T-helper 9 cell (primary cell): ENCODE measurements at places on chromosomes 2 and 18.

- DNase-seq: no peak
These were observed 831.7 kb downstream of the RNF144A start for GRCh38 chr2:7748717-7749415.

- DNase-seq: no peak
These were observed 82.5 kb downstream of the TGFA start for GRCh38 chr2:70471129-70471528.

DNA sequence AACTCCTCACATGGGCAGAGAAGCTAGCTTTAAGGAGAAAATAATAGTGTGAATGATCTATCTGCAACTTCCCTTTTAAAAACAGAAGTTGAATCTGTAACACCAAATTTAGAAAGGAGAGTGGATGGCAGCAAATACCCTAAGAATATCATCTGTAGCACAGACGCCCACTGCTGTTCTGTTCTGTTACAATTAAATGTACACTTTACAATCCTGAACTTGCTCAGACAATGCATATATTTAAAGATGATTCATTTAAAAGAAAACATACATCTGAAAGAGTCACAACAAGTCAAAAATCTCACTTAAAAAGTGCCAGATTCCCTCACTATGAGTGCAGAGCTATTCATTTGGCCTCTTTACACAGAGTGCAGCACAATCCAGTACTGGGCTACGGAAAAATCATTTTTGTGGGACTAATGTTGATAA is 8.0 kb upstream of the SERTAD2 start:
- DNase-seq: no peak

GRCh38 chr2:205660521-205661124 is 21.7 kb upstream of the NRP2 start:
- no peak for DNase-seq

GRCh38 chr2:14094592-14094991 is 537.9 kb upstream of the LRATD1 start:
- no peak for DNase-seq

DNA sequence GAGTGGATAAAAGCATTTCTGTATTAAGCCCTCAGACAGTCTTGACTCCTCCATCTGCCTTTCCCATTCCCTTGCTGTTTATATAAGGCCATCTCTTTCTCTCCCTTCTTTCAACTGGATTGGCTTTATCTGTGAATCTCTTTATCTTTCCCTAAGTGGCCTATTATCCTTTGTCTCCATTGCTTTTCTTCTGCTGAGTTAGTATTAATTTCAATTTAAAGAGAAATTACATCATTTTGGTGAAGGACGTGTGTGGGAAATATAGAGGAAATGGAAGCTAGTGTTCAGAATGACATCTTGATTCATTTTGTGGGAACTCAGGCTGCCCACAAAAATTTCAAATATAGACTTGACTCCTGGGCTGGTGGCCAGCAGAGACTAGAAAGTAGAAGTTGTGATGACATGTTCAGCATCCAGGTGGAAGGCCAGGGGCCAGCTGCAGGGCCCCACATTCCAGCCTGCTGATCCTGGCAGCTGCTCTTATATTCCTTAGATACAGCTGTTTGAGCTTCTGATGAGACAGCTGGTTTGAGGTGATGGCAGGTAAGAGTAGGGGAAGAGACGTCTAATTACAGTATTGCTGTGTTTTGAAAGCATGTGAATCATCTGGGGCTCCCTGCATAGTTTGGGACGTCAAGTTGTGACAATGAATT is 52.3 kb downstream of the DIS3L2 start:
- no peak for DNase-seq

DNA sequence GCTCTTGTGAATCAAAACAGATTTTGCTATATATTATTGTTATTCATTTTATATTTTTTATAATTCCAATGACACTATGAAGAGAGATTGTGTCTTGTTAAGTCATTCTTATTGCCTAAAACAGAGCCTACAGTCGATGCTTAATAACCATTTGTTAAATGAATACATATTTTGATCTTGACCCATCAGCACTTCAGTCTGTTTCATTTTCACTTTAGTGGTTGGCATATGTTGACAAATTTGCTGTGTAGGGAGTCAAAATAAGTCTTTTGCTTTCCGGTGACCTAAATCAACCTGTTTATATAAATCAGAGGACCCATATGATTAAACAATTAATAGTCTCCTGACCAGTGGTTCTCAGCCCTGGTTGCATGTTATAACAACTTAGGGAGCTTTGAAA is 97.1 kb downstream of the TXNL1 start:
- no peak for DNase-seq

GRCh38 chr2:230412371-230412711 is 3.7 kb upstream of the SP100 start:
- DNase-seq: no peak

GRCh38 chr2:1990724-1991123 is 246.4 kb upstream of the PXDN start:
- DNase-seq: no peak

- no peak for DNase-seq
These were observed 87.3 kb upstream of the RMDN2 start for GRCh38 chr2:37837628-37838328.

DNA sequence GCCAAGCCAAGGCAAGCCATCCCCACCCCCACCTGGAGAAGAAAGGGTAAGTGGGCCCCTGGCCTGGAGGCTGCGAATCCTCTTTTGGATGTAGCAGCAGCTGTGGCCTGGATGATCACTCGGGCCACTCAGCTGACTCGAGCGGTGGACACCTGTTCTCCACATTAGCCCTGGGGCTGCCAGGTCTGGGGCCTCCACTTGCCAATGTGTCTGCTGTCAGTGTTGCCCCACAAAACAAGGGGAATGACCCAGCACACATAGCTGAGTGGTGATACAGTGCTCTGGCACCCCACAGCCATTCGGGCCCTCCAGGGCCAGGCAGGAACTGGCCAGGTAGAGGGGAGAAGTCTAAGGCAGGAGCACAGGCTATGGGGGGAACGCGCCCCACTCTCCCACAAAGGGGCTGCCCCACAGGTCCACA is 2.6 kb downstream of the STK25 start:
- no peak for DNase-seq

DNA sequence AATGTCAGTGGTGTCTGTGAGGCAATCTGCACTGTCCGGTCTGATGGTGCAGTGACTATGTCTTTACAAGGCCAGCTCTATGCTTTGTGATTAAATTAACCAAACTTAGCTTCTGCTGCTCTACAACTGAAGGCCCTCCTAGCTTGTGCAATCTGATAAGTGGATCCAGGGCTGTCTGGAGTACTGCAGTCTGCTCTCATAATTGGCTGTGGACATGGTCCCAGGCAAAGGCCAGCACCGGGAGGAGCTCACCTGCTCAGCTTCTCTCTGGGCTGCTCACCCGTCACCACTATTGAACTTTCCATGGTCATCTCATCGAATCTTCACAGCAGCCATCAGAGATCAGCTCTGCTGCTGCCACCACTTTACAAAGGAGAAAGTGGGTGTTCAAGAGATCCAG is 13.0 kb upstream of the APCDD1 start:
- DNase-seq: no peak

DNA sequence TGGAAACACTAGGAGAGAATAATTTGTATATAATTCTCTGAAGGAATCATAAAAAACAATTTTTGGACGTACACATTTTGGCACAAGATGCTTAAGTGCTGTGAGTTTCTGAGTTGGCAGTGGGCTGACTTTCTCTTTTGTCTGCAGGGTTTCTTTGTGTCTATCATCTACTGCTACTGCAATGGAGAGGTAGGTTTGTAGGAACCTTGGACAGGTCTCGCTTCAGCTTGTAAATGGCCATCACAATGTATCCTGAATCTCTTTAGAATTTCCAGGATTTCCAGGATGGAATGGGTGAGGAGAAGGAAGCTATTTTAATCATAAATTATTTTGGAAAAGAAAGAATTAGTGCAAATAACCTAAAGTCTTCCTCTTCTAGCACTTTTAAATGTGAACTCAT is 83.9 kb downstream of the PTH2R start:
- no peak for DNase-seq

DNA sequence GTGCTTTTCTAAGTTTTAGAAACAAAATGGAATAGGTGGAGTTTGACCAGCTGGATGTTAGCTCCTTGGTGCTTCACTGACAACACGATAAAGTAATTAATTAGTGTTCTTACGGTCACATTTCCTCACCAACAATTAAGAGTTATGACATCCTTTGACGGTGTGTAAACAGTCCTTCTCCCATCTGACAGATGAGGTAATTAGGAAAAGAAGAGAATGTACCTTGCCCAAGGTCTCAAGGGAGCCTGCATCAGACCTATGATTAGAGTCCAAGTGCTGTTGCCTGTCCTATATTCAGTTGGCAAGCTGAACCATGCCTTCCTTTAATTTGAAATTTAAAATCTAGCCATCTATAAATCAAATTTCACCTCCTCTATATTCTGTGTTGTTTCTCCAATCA is 48.3 kb upstream of the STK17B start:
- no peak for DNase-seq

GRCh38 chr2:108403494-108403893 is 25.7 kb downstream of the SULT1C4 start:
- DNase-seq: no peak

GRCh38 chr18:37563931-37564392 is 1.6 kb downstream of the CELF4 start:
- no peak for DNase-seq

GRCh38 chr2:202870431-202871299 is 901 bp downstream of the ICA1L start:
- peak; percentile 38 for DNase-seq
